Smooth muscle cell of trachea (primary cell): ENCODE measurements at places on chromosomes 5 and 9. TPM values are rescaled to one million over a fixed set of nuclear protein-coding genes. Genes with fewer than 3 reads are reported as not detected.

Gene REXO4
- total RNA-seq: 11.9 and 21.7 TPM in 2 replicates

Gene ACOT12
- 1.6 and 2.2 TPM in 2 replicates for total RNA-seq

Gene AQP3
- 2.6 and 21.2 TPM in 2 replicates for total RNA-seq

Gene COL5A1
- 164 and 294 TPM in 2 replicates for total RNA-seq

Gene FOXD4L5
- total RNA-seq: 0.15 and 0.17 TPM in 2 replicates

Gene RETREG1
- total RNA-seq: 1.0 and 1.3 TPM in 2 replicates

Gene IFNA10
- total RNA-seq: not detected in 2 replicates

Gene NTRK2
- total RNA-seq: 0.15 and 0.17 TPM in 2 replicates

Gene PCDHB7
- under 0.01 and 0.66 TPM in 2 replicates for total RNA-seq

Gene ADCY2
- total RNA-seq: 0.15 and 0.66 TPM in 2 replicates

Gene MPDZ
- total RNA-seq: 36.1 and 38.0 TPM in 2 replicates

Gene ZNF484
- 10.8 and 14.8 TPM in 2 replicates for total RNA-seq

Gene LMBRD2
- 10.1 and 12.2 TPM in 2 replicates for total RNA-seq

Gene GDNF
- 0.29 and 1.2 TPM in 2 replicates for total RNA-seq

Gene HAVCR1
- total RNA-seq: 0.17 TPM in 1 of 2 replicates, not detected in the other

Gene SHOC1
- under 0.01 and 0.17 TPM in 2 replicates for total RNA-seq

Gene OMD
- 0.33 and 0.73 TPM in 2 replicates for total RNA-seq

Gene ASTN2
- total RNA-seq: 8.9 and 24.8 TPM in 2 replicates

Gene SLC27A4
- 10.6 and 18.9 TPM in 2 replicates for total RNA-seq

Gene TMEM161B
- total RNA-seq: 12.1 and 18.8 TPM in 2 replicates

Gene PCA3
- not detected in 2 replicates for total RNA-seq

Gene SELENOP
- total RNA-seq: 334 and 703 TPM in 2 replicates
